ENCODE measurements at places on chromosomes 7 and 10. TPM values are rescaled to one million over a fixed set of nuclear protein-coding genes. Genes with fewer than 3 reads are reported as not detected.
A peak's percentile ranks its signal among the peaks of the same experiment; 100 is the strongest.

Gene ELFN1
- total RNA-seq, result 3.1 TPM

Gene PVRIG
- not detected for total RNA-seq

Gene ACADSB
- 13.1 TPM for total RNA-seq

Gene GRM3
- total RNA-seq, result 0.20 TPM

GRCh38 chr10:63256009-63256773 is 123.1 kb downstream of the NRBF2 start:
- no peak for DNase-seq

DNA sequence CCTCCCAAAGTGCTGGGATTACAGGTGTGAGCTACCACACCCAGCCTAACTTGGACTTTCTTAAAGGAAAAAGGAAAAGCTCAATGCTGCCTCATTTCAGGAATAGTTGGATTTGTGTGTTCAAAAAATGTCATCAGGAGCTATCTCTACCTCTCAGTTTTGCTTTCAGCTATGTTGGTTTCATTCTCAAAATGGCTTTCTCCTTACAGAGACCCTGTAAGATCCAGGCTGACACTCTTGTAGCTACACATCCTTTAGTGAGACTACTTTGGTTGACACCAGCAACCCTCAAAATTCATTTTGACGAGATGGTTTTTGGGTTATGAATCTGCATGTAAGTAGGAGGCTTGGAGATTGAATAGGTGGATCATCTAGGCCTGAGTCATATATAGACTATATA is 269.7 kb upstream of the SORCS1 start:
- no peak for DNase-seq

DNA sequence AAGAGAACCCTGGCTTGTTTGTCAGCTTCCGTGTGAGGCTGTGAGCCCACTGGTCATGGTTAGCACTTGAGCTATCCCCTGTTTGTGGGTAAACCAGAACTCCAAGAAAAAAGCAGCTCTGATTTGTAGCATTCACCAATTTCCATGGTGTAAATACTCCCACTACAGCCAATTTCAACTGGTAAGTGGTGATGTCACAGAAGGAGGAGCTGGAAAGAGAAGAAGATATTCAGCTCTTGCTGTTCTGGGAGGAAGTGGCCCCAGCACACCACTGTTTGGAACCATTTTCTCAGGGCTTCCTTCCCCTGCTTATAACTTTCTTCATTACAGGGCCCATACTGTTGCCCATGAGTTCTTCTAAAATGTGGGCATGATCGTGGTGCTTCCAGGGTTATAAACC is 500.1 kb upstream of the ZMIZ1 start:
- no peak for DNase-seq

DNA sequence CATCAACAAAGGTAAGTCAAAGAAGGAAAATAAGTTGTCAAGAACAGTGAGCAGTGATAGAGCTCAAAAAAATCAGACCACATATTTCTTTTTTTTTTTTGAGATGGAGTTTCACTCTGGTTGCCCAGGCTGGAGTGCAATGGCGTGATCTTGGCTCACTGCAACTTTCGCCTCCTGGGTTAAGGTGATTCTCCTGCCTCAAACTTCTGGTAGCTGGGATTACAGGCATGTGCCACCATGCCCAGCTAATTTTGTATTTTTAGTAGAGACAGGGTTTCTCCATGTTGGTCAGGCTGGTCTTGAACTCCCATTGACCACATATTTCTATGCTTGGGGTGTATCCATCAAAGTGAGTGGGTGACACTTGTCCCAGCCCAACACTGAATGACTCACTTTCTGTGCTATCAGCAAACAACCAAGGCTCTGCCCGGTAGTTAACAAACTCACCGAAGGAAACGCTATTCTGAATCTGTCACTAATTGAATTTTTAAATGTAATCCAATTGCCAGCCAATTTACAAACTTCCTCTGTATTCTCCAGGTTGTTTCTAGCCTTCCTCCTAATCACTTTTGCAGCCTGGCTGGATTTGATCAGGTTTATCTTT is 19.6 kb upstream of the SMNDC1 start:
- no peak for DNase-seq

DNA sequence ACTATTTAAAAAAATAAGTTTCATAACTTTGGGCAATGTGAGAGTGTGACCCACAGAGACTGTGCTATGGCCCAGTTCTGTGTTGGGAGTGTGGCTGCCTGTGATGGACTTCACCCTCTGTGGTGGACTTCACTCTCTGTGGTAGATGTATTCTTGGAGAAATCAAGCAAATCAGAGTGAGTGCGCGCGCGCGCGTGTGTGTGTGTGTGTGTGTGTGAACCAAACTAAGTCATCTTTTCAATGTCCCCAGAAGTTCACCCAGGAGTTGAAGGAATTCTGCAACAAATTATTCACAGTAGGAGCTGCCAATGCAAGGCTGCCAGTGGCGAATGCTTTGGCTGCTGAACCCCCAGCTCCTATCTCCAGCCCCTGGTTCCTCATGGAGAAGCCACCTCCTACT is 184.5 kb downstream of the ADAM12 start:
- DNase-seq, result no peak

DNA sequence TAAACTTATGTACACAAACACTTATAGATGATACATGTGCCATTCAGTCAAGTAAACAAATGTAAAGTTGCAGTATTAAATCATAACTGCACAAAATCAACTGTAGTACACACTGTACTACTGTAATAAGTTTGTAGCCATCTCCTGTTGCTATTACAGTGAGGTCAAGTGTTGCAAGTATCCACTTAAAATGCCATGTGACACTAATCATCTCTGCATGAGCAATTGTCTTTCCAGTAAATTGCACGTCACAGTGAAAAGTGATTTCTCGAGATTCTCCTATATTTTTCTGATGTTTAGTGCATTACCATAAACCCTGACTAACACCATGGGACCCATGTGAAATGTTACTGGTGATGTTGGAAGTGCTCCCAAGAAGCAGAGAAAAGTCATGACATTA is 293.3 kb upstream of the SP4 start:
- DNase-seq, result no peak

DNA sequence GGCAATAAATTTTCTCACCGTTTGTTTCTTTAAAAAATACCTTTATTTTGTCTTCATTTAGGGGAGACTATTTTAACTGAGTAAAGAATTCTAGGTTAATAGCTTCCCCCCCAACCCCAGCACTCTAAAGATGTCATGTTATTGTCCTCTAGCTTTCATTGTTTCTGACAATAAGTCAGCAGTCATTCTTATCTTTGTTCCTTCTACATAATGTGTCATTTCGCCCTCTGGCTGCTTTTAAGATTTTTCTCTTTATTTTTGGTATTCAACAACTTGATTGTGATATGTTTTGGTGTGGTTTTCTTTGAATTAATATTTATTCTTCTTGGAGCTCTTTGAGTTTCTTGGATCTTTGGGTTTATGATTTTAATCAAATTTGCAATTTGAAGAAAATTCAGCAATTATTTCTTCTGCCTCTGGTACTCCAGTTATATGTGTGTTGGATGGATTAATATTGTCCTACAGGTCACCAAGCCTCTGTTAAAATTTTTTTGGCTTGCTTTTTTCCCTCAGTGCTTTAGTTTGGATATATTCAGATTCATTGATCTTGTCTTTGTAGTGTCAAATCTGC is 64.6 kb upstream of the ELN start:
- no peak for DNase-seq

DNA sequence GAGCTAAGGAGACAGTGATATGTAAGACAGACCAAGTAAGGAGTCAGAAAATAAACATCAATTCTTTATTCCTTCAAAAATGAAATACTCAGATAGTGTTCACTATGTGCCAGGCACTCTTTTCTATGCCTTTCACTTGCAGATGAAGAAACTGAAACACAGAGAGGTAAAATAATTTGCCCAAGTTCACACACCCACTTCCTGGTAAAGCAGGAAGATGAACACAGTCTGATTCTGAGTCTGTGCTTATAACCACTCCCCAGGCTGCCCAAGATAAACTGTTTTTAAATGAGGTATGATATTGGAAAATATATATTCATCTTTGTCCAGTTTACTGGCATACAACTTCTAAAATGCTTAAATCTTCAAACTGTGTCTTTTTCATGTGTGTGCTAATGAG is 294.4 kb upstream of the NPVF start:
- DNase-seq, result no peak

DNA sequence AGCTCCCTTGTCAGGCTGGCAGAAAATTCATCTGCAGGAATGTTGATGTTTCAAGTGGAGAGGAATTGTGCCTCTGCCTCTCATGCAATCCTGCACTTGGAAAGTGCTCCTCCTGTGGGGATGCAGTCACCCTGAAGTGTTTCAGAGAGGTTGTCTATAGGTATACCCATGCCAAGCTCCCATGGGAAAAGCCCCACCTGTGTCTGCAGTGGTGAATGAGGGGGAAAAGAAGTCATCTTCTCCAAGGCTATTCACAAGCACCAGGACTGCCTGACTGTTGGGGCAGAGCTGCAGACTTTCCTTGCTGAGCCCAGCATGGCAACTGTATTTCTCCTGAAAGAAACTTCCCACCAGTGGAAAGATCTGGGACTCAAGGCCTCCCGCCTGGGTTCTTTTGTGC is 35.5 kb downstream of the GPR22 start:
- DNase-seq, result no peak

- DNase-seq, result no peak
Observed at GRCh38 chr10:114239117-114239993, at the start of gene VWA2. VWA2 (plus strand) TSS chr10:114239254; CDS start chr10:114248714, 9,460 bp downstream.

DNA sequence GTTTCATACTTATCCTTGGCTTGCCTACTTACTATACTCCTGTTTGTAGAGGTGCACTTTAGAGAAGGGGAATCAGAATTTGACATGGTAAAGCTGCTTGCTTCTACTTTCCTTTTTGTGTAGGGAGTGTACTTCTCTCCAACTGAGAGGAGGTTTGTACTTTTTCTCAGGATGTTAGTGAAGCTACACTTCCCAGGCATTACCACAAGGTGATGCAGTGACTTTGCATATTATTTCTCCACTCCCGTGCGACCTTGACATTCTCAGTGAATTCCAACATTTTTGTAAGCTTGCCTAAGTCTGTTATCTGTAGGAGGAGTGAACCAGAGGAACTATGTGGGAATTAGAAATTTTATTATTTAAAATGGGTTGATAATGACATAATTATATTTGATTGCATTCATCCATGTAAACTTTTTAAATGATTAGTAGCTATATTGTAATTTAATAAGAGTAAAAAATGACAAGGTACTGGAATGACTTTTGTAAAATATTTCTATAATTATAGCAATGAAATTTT is 5.2 kb downstream of the TAX1BP1 start:
- peak; percentile 27 for DNase-seq

- DNase-seq, result peak; percentile 98
Observed at GRCh38 chr10:4241724-4242345, 456.8 kb upstream of the KLF6 start.

DNA sequence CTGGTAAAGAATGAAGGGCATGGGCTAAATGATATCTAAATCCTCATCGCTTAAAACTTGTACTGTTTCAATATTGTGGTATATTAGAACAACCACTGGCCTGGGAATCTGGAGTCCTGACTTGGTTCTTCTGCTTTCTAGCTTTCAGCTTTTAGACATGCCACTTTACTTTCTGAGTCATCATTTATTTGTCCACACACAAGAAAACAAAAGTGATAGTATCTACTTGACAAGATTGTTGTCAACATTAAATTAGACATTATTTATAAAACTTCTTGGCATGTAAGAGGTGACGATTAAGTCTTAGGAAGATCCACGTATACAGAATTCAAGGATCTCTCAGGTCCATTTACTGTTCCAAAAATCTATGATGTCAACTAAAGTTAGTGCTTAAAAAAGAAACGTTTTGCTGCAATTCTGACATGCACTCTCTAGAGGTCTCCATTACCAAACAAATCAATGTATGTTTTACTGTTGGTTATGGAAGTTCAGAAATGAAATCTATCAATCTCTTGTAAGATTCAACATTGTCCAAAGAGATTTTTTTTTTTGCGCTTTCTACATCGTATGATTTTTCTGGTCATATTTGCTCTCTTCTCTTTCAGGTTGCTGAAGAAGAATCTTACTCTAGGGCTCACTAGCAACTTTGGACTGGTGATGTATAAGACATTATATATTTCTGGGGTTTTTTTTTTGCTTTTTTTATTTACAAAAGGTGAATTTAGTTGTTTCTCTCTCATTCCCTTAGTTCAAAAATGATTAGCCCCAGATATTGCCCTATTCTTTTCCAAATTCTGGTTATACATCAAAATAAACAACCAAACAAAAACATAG is 53.6 kb upstream of the DYNC1I1 start:
- DNase-seq, result peak; percentile 1

DNA sequence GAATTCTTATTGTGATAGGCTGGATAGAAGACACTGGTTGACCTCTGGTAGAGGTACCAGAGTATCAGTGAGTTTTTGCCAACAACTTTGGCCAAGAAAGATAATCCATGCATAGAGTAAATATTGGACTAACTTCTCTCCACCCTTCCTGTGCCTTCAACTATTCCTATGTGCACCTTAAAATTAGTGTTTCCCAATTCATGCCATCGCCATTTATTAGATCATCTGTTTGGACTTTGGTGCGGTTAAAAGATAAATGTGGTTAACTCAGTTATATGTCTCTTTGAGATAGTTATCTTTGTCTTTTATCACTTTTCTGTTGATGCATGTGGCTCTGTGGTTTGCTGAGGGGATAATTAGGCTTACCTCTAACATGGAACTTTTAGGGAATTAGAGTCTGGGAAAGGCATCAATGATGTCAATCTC is 4.6 kb downstream of the PAPSS2 start:
- no peak for DNase-seq

DNA sequence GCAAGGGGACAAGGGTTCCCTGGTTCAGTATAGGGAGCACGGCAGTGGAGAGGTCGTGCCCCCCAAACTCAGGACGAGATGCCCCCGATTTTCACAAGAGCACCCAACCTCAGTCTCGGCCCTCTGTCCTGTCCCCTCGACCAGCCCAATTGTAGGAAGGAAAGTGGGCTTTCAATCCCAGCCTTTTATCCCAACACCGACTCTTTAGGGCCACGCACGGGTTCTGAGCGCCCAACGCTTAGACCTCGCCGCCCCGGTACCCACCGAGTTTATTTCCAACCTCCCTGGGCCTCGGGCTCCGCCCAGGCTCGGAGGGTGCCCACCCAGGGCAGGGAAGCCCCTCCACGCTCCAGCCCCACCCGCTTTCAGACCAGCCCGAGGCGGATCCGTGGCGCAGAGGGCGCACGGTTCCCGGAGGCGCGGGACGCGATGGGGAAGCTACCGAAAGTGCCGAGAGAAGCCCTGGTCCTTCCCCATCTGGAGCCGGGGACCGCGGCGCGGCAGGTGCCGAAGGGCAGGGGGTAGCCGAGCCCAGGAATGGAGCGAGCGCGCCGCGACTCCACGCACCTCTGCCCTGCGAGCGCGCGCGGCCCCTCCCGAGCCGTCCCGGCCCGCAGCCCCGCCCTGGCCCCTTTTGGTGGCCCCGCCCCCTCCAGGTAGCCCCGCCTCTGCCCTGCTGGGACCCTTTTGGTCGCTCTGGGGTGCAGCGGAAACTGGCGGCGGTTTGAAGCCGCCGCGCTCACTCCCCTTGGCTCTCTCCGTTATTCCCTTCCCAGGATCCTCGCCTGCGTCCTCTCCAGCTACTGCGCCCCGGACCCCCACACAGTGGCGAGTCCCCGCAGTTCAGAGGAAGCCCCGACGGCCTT is 20.4 kb downstream of the GRID2IP start:
- no peak for DNase-seq

- no peak for DNase-seq
Observed at GRCh38 chr10:12501324-12501723, 152.0 kb downstream of the CAMK1D start.
